ENCODE measurements at places on chromosomes 13 and 19.

- DNase-seq: no peak
These were observed 1.3 kb downstream of the SIRT6 start for GRCh38 chr19:4181053-4181508.

DNA sequence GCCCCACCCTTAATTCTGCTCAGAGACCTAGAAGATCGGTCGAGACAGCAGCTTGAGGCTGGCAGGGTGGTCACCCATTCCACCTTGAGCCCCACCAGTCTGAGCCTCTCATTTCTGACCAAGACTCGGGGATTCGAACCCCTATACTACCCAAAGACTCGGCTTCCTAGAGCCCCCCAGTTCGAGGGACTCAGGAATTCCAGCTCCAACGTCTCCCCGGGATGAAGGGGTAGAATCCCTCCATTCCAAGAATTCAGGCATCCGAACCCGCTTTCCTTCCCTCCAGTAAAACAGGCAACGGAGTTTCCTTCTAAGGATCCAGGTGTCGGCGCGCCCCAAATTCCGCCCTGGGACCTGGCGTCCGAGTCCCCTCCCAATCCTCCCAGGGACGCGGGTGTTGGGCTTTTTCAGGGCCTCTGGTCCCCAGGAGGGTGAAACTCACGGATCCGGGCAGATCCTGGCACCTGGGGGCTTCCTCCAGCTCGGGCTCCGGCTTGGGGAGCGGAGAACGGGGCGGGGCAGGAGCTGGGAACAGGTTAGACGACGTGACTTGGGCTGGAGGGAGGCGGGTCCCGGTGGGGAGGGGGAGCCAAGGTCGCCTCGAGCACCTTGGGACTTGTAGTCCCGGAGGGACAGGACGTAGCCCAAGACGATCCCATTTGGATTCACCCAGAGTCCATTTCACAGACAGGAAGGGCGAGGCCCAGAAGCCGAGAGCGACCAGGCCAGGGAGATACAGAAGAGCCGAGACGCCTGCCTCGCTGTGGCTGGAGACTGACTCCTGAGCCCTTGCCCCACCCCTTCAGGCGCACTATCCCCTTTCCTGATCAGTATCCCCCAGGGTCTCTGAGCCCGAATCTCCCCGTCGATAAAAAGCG is at the start of gene PPP1R13L:
Gene PPP1R13L, minus strand, starts transcription at position 513 of the 878 bp plus-strand sequence. CDS start 6,751 bp downstream, outside the sequence.
- peak; percentile 87 for DNase-seq

DNA sequence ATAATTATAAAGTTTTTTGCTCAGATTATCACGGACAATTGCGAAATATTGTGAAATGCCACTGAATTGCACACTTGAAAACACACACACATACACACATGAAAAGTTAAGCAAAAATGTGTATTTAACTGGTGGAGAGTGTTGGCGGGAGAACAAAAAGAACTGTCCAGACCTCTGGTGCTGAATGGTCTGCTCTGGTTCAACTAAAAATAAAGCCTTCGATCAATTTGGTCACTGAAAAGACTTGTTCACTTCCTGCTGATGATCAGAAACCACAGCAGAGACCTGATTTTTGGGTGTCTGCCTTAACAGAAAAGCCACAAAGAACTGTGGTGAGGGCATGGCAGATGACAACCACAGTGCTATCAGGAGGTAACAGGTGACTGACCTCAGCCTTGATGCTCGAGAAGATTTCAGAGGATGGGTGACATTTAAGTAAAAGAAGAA is 4.0 kb upstream of the IGFL1 start:
- no peak for DNase-seq

DNA sequence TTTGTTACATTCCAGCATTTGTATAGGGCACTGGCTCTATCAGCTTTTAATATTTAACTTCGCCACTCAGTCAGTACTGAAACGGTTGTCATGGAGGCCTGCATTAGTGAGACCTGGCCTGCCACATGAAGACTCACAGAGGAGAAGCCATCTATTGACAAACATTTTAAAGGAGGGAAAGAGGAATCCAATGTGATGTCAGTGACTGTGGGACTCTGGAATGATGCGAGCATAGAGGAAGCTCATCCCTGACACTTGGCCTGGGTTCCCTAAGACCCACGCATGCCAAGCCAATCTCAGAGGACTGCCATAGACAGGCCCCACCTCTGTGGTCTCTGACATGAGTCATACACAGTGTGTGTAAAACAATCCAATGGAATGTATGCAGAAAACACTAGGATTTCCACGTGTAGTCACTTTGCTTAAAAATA is 7.9 kb upstream of the DPY19L3 start:
- DNase-seq: no peak

- DNase-seq: peak; percentile 17
These were observed at the start of gene PMIS2 for GRCh38 chr19:35585848-35586247. PMIS2 (plus strand) TSS chr19:35586173; CDS start chr19:35586260, 87 bp downstream.

DNA sequence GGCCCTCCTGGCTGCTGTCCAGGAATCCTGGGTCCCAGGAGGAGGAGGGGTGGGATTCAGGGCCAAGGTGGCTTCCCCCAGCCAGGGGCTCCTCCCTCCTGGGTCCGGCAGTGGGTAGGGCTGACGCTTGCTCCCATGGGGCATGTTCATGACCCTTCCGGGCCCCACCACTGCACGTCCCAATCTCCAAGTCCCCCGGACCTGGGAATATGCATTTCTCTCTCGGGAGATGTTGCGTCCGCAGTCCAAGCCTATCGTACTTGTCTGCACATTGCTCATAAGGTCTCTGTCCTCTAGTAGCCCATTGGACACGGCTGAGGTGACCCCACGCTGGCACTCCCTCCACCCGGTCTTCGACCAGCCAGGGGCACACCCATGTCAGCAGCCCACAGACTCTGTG is 192.3 kb downstream of the TEX29 start:
- no peak for DNase-seq

DNA sequence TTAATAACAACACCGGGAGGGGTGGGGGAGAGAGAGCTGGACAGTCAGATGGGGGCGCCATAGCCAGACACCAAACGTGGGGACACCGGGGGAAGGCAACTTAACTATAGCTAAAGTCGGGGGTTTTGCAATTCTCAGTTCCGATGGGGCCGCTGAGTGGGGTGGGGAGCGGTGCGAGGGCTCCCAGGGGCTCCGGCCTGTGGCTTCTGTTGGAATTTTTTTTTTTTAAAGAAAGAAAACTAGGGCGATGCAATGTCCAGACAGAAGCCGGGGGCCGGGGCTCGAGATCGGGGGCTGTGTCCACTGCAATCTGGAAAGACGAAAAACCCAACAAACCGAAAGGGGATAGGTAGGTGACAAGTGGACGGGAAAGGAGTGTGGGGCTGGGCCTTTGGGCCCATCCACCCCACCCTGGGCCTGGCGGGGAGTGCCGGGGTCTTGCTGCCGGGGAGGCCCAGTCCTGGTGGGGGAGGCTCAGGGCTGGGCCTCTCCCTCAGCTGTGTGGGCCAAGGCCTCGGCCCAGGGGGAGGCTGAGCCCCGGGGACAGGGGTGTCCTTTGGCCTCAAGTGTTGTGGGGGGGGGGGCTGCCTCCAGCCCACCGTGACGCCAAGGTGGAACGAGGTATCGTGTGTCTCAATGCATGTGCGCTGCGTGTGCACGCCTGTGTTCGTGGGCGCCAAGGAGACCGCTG is 17.3 kb downstream of the PRKCSH start:
- DNase-seq: peak; percentile 19

DNA sequence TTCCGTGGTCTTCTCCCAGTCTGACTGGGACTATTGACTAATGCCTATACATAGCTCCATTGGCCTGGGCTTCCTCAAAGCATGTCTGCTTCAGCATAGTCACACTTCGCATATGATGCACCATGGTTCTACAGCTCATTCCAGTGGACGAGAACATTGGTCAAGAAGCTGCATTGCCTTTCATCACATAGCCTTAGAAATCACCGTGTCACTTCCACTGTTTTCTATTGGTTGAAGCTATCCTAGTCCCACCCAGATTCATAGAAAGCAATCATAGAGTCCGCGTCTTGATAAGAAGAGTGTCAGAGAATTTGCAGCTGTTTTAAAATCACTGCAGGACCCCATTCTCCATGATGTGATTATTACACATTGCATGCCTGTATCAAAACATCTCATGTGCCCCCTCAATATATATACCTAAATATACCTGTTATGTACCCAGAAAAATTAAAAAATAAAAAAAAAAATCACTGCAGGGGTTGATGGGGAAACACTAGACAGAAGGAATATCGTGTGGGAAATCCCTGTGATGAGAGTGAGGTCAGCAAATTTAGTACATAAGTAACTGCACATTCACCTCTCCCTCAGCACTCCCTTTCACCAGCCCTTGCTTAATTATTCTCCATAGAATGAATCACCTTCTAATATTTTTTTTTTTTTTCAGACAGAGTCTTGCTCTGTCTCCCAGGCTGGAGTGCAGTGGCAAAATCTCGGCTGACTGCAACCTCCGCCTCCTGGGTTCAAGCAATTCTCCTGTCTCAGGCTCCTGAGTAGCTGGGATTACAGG is 2.2 kb upstream of the ARHGAP33 start:
- peak; percentile 31 for DNase-seq

DNA sequence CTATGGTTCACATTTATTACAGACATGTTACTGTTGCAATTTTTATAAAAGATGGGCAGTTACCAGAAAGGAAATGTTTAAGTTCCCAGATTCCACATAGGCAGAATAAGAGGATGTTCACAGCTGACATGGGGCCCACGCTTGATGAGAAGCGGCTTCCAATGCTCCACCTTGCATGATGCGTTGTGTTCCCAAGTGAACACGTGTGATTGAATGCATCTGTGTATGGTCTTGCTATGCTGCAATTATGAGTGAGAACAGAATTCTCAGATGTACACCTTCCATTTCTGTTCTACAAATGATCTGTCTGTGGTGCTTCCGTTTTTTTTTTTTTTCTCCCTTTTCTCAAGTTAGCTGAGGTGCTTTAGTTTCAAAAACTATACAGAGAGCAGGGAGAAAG is 15.5 kb downstream of the UPF3A start:
- DNase-seq: no peak

DNA sequence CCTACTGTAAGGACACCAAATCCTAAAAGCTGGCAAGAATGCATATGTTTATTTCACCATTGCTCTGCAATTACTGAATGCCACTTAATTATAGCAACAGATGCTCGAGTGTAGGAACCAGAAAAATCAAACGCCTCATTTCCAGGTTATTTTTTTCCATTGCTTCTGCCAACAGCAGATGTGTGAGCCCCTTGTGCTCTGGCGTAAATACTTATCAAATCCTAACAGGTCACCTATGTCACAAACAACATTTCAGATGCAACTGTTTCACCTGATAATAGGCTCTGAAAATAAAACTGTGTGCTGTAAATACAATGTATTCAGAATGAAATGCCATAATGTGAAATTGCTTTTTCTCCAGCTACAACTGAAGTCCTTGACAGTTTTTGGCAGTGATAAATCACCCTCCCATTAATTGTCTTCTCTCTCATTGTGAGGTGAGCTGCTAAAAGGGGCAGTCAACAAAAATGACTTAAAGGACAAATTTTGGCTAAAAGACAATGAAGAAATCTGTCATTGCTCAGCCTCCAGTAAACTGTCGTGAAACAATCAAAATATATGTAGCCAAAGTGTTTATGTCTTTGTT is 344.0 kb downstream of the DACH1 start:
- DNase-seq: peak; percentile 89

GRCh38 chr19:46610851-46611770 is 10.0 kb downstream of the CALM3 start:
- DNase-seq: no peak

DNA sequence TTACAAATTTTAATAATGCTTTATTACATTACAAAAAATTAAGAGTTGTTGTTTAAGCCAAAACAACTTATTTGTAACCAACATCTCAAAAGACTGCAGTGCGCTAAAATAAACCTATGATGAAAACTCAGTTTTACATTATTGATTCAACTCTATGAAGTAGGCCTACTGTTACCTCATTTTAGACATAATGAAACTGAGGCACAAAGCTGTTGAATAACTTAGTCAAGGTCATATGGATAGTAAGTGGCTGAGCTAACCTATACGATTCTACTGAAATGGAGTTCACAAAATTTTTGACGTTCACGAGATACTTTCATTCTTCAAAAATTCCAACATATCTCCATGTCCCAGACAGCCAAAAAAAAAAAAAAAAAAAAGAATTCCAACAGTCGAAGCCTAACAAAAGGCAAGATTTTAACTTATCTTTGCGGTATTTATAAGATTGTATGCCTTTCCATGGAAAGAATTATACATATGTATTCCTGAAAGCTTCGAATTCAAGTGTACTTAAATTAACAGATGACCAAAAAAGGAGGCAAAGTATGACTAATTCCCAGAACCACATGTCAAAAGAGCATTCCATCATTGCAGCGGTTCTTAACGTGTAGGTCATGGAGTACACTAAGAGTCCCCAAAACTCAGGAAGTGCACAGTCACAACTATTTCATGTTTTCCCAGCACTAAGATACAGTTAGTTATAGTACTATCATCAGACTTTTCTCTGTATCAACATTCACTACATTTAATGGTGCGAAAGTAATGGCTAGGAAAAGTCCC is 69.4 kb downstream of the PSPC1 start:
- DNase-seq: no peak

DNA sequence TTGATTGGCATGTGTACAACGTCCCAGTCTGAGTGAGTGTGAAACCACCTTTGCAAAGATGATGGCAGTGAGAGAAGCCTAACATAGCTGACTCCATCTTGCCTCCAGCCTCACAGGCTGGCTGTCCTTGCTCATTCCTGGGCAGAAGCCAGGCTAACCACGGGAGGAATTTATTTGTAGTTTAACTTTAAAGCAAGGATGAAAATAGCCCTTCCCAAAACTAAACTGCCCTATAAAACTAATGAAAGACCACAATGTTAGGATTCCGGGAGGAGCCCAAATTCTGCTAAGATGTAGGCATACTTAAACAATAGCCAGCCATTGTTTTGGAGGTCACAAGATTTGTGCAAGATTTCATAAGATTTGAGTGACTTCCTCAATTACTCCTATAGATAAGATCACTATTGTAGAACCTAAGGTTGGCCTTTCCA is 96.6 kb upstream of the LSM14A start:
- DNase-seq: no peak

DNA sequence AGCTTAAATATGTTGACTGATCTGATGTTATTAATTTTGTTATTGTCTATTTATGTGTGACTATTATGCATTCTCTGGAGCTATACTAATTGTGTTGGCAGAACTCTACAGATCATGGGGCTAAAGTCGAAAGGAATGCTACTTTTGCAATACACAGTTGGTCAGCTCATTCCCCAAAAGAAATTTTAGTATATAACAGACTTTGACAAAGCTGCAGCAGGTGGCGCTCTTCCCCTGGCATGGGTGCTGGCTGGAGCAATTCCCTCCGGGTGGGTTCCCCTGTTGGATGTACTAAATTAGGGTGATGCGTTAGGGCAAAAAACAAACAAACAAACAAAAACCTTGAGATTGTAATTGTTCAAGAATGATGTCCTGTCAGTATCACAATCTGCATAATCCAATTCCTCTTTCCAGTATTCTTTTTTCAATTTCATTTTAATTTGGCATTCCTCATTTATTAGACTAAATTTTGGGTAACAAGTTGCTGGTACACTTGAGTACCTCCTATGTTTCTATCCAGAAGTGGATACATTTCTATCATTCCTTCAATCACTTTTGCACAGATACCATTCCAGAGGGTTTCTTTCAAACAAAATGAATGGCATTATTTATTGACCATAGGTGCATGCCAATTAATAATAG is 322.8 kb upstream of the EDNRB start:
- DNase-seq: peak; percentile 47
